Endodermal cell (in vitro differentiated cells): ENCODE measurements at places on chromosomes 2 and 18.

DNA sequence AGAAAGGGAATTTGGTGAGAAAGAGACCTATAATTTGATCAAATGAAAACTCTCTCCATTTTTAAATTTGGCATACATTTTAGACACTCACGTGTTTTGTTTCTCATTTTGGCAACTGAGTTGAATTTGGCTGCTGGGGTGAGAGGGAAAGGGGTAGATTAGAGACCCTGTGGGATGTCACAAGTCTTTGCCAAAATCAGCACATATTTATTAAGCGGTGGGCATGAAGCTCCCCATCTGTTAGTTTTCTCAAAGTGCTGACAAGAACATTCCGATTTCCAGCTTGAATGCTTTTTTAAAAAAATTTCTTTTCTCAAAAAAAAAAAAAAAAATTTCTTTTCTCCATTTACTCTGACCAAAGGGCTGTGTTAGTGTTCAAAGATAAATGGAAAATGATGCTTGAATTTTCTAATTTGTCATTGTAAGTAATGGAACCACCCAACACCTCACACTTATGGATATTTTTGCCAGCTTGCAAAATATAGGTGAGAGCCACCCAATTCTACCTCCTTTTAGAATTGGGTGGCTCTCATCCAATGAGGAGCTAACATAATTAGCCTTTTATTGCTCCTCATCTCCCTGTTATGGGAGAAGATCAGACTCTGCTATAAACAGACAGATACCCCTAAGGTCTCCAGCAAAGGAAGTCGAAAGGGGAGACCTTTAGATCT lies 222.9 kb upstream of the FN1 start:
- no peaks in the 10 kb centered on the region for H3K27me3 ChIP-seq
- no peaks in the 10 kb centered on the region for H3K36me3 ChIP-seq
- no peaks in the 10 kb centered on the region for H3K4me1 ChIP-seq
- H3K4me3 ChIP-seq = no peak overlapping the region
- no peak for DNase-seq

- no peaks in the 10 kb centered on the region for H3K27me3 ChIP-seq
- H3K27ac ChIP-seq = no peak overlapping the region
- DNase-seq = peak; percentile 27
- no peak overlapping the region for H3K4me3 ChIP-seq
- no peaks in the 10 kb centered on the region for H3K4me1 ChIP-seq
Measured at GRCh38 chr2:239152916-239153305, 247.9 kb downstream of the HDAC4 start.

GRCh38 chr2:191696966-191697365 lies 19.0 kb downstream of the NABP1 start:
- H3K27me3 ChIP-seq = no peaks in the 10 kb centered on the region
- DNase-seq = no peak
- no peak overlapping the region for H3K27ac ChIP-seq
- H3K36me3 ChIP-seq = no peaks in the 10 kb centered on the region
- H3K4me3 ChIP-seq = no peak overlapping the region
- H3K4me1 ChIP-seq = no peaks in the 10 kb centered on the region

- no peaks in the 10 kb centered on the region for H3K4me1 ChIP-seq
- no peaks in the 10 kb centered on the region for H3K36me3 ChIP-seq
- no peaks in the 10 kb centered on the region for H3K27me3 ChIP-seq
- H3K27ac ChIP-seq = no peak overlapping the region
- no peak overlapping the region for H3K4me3 ChIP-seq
- DNase-seq = no peak
Measured at GRCh38 chr2:28358668-28359201, 33.9 kb upstream of the FOSL2 start.

GRCh38 chr2:30149513-30149912 lies 2.7 kb downstream of the YPEL5 start:
- DNase-seq = peak; percentile 77
- peaks cover 16% of the 10 kb centered on the region for H3K4me1 ChIP-seq
- H3K27me3 ChIP-seq = no peaks in the 10 kb centered on the region
- H3K4me3 ChIP-seq = peak overlapping the region; percentile 95
- no peak overlapping the region for H3K27ac ChIP-seq

DNA sequence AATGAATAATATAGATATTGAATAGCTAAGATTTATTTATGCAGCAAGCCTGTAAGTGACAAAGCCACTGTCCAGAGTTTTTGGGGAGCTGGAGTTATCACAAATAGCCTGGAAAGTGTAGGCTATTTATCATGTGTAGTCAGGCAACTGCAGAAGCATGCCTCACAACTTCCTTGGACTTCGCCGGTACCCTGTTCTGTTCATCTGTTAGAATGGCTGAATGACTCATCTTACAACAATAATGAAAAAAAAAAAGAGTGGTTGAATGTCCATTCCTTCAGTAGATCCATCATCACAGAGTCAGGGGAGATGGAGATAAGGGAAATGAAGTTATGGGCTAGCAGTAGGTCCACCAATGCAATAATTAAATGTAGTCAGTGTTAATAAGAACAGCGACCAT lies 24.0 kb upstream of the ATP5MC3 start:
- no peak overlapping the region for H3K27ac ChIP-seq
- no peak for DNase-seq
- H3K4me3 ChIP-seq = no peak overlapping the region

GRCh38 chr2:8501061-8501720 lies 180.7 kb upstream of the ID2 start:
- peaks cover 7% of the 10 kb centered on the region for H3K4me1 ChIP-seq
- no peak overlapping the region for H3K27ac ChIP-seq
- DNase-seq = no peak
- no peaks in the 10 kb centered on the region for H3K27me3 ChIP-seq
- no peak overlapping the region for H3K4me3 ChIP-seq
- no peaks in the 10 kb centered on the region for H3K36me3 ChIP-seq

GRCh38 chr2:126344493-126344892 lies 311.5 kb upstream of the GYPC start:
- no peak overlapping the region for H3K4me3 ChIP-seq
- H3K27me3 ChIP-seq = no peaks in the 10 kb centered on the region
- DNase-seq = no peak
- no peak overlapping the region for H3K27ac ChIP-seq
- no peaks in the 10 kb centered on the region for H3K4me1 ChIP-seq

- peaks cover 4% of the 10 kb centered on the region for H3K4me1 ChIP-seq
- no peak overlapping the region for H3K27ac ChIP-seq
- DNase-seq = no peak
- H3K36me3 ChIP-seq = no peaks in the 10 kb centered on the region
Measured at GRCh38 chr18:55593888-55594287, 5.9 kb upstream of the TCF4 start.

DNA sequence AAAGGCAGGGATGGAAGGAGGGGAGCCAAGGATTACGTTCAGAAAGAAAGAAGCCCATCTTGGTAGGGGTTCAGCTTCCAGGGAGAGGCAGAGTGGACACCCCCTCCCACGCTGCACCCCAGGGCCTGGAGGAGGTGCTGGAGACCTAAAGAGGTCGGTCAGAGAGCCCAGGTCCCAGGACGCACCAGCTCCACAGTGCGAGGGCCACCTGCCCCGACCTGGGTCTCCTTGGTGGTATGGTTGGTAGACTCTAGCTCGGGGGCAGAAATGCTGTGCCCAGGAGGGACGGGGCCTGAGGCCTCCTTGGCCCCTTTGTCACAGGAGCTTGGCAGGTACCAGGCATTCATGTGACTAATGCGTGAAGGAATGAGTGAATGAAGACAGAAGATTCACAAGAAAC lies 87.1 kb upstream of the RAB6C start:
- peak; percentile 33 for DNase-seq
- H3K36me3 ChIP-seq = no peaks in the 10 kb centered on the region
- peaks cover 6% of the 10 kb centered on the region for H3K27me3 ChIP-seq

DNA sequence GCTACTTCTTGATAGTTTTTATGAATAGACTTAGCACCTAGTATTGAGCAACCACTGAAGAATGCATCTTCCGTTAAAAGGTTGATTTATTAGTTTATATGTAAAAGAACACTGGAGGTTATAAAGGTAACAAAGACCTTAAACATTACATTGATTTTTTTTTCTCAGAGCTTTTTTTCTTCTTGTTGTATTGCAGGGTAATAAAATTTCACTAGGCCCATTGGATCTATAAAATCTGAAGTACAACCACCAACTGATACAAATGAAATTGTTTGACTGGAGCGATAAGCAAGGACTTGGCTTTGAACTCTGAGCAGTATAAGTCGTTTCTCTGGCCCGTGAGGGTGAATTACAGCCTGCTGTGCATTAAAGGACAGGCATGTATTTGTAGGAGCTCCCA lies 344.0 kb downstream of the LRRTM1 start:
- no peaks in the 10 kb centered on the region for H3K4me1 ChIP-seq
- no peaks in the 10 kb centered on the region for H3K27me3 ChIP-seq
- H3K4me3 ChIP-seq = no peak overlapping the region
- DNase-seq = no peak
- H3K36me3 ChIP-seq = no peaks in the 10 kb centered on the region

DNA sequence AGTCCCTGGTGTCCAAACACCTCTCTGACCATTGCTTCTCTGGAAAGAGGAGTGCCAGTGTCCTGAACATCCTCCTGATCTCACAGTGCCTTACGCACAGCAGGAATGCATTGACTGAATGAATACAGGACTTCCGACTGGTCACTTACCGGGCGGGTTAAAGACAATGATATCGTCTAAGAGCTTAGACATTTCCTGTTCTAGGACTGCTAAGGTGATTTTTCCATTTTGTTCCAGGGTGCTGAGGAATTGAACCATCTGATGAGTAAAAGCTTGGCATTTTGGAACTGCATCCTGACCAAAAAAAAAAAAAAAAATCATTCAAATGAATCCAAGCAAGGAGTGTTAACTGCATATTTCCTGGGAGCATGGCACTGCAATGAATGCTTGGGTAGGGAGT lies 40.0 kb downstream of the SIGLEC15 start:
- H3K4me3 ChIP-seq = no peak overlapping the region
- H3K36me3 ChIP-seq = peaks cover 77% of the 10 kb centered on the region
- H3K4me1 ChIP-seq = no peaks in the 10 kb centered on the region
- no peaks in the 10 kb centered on the region for H3K27me3 ChIP-seq

DNA sequence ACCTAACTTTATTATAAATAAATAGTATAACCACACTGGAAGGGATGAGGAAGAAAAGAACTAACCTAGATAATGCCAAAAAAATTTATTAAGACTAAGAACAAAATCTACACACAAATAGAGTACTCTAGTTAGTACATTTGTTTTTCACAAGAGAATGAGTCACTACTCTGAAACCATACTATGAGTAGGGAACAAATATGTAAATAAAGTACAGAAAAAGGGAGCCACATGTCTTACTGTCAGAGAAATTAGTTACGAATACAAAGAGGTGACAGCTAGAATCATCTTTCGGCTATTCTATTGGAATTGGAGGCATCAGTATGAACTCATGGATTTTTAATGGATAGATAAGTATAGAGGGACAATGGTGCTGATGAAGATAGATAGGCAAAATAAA lies 150.5 kb downstream of the COPS8 start:
- DNase-seq = no peak
- no peaks in the 10 kb centered on the region for H3K36me3 ChIP-seq
- no peaks in the 10 kb centered on the region for H3K27me3 ChIP-seq

DNA sequence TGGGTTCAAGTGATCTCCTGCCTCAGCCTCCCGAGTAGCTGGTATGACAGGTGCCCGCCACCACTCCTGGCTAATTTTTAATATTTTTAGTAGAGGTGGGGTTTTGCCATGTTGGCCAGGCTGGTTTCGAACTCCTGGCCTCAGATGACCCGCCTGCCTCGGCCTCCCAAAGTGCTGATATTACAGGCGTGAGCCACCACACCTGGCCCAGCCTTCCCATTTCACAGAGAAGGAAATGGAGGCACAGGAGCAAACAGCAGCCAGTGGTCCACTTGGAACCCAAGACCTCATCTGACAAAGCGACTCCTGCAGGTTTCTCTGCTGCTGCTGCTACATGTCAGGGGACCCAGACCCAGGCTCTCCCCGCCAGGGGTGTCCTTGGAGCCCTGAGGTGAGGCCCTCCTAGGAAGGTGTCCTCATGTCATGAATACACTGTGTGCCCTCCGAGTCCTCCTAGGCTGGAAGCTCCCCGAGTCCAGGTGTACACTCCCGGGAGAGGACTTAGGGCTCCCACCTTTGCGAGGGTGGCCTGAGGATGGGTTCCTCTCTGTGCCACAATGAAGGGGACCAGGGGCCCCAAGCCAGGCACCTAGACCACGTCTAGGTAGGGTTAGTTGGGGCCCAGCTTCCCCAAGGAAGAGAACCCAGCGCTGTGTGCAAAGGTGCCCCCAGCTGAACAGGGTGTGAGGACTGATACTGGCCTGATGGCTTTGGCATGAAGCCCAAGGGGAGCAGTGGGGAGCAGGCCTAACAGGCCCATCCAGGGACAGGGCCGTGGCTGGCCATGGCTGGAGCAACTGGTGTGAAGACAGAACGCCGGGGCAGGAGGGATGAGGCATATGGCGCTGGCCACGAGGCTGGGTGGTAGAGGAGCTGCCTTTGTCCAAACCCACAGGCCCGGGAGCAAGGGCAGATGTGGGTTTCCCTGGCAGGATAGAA lies 56.1 kb downstream of the HS6ST1 start:
- H3K4me1 ChIP-seq = peaks cover 15% of the 10 kb centered on the region
- H3K27me3 ChIP-seq = no peaks in the 10 kb centered on the region
- H3K4me3 ChIP-seq = no peak overlapping the region
- H3K36me3 ChIP-seq = peaks cover 10% of the 10 kb centered on the region
- H3K27ac ChIP-seq = no peak overlapping the region

- peaks cover 36% of the 10 kb centered on the region for H3K36me3 ChIP-seq
- H3K4me1 ChIP-seq = no peaks in the 10 kb centered on the region
- H3K27ac ChIP-seq = no peak overlapping the region
- DNase-seq = no peak
- H3K4me3 ChIP-seq = no peak overlapping the region
Measured at GRCh38 chr2:55604027-55604565, 13.3 kb downstream of the PPP4R3B start.

GRCh38 chr2:36416370-36417165 lies 61.0 kb downstream of the CRIM1 start:
- no peaks in the 10 kb centered on the region for H3K27me3 ChIP-seq
- H3K27ac ChIP-seq = no peak overlapping the region
- peaks cover 10% of the 10 kb centered on the region for H3K4me1 ChIP-seq
- H3K36me3 ChIP-seq = peaks cover 6% of the 10 kb centered on the region
- H3K4me3 ChIP-seq = no peak overlapping the region
- no peak for DNase-seq

DNA sequence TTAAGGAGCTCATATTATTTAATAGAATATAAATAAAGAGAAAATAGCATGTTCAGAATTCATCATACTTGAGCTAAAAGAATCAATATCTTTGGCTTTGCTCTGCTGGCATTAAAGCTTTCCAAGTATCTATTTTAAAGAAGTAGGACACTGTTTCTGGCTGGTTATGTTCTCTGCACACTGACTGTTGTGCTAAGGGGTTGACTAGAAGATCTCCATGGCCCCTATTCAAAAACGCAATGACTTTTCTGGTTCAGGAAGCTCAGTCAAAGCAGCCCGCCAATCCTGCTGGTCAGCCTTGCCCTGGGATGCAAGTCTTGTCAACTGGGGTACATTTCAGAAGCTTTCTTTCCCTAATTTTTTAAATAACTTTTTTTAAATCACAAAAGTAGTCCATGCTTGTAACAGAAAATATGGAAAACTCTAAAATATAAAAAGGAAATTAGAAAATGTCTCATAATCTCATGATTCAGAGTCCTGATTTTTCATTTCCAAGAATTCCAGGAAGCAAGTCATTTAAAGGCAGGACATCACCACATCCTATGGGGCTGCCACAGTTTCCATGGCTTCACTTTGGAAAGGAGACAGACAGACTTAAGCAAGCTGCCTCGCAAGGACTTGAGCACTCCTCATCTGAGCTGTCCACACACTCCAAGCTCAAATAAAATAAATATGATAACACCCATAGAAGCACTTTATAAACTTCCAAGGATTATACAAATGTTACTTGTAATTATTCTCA lies 195.1 kb downstream of the TXNL1 start:
- no peaks in the 10 kb centered on the region for H3K4me1 ChIP-seq
- no peak overlapping the region for H3K4me3 ChIP-seq
- H3K27me3 ChIP-seq = no peaks in the 10 kb centered on the region
- H3K36me3 ChIP-seq = no peaks in the 10 kb centered on the region
- DNase-seq = no peak
- no peak overlapping the region for H3K27ac ChIP-seq
